Activated CD4-positive, alpha-beta T cell treated with anti-CD3 and anti-CD28 coated beads, Interleukin-2, amount 10 ng/mL, durations not matched to agents 7 days and 5 days (primary cell): ENCODE measurements at places on chromosomes 1 and 21.

GRCh38 chr1:54883349-54884102, 3.5 kb downstream of the DHCR24 start:
- DNase-seq = no peak

DNA sequence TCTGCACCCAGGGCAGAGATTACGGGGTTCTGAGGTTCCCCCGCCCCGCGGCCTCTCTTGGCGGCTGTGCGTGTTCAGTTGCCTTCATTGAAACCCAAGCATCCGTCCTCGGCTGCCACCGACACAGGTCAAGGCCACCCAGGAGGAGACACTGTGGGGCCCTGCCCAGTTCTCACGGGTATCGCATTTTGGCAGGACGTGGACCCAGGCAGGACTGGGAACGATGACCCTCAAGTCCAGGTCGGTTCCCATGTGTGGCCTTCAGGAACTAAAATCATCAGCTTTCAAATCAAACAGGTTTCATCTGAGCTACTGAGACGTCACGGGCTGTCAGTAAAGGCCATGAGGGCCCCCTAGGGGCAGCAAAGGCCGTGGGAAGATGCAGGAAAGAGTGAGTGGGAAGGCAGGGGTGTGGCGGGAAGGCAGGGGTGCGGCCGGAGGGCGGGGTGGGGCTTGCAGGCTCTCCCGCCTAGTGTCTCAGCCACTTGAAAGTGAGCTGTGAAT, 7.0 kb upstream of the C1orf174 start:
- DNase-seq = no peak

- DNase-seq = no peak
Observed at GRCh38 chr1:153430561-153430960, 14.2 kb downstream of the S100A7A start.

DNA sequence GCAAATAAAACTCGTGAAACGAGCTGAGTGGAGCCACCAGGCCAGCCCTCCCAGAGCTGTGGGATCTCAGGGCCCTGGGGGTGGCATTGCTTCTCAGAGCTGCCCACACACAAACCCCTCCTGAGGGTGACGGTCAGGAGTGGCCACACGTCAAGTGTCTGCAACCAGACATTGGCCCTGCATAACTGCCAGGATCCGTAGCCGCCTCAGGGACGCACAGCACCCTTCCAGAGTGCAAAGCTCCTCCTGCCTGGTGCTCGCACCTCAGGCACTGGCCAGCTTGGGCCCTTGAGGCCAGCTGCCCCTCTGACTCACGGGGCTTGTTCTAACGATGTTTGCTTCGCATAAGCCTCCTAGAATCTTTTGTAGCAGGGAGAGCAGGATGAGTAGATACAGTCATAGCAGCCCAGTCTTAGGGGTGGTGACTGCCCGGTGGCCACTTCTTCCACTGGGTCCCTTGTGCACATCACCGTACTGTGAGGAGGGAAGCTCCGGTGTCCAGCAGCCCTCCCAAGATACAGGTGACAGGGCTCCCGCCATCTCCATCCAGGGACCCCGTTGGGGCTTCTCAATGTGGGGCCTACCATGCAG, 5.0 kb downstream of the WNT3A start:
- DNase-seq = no peak

DNA sequence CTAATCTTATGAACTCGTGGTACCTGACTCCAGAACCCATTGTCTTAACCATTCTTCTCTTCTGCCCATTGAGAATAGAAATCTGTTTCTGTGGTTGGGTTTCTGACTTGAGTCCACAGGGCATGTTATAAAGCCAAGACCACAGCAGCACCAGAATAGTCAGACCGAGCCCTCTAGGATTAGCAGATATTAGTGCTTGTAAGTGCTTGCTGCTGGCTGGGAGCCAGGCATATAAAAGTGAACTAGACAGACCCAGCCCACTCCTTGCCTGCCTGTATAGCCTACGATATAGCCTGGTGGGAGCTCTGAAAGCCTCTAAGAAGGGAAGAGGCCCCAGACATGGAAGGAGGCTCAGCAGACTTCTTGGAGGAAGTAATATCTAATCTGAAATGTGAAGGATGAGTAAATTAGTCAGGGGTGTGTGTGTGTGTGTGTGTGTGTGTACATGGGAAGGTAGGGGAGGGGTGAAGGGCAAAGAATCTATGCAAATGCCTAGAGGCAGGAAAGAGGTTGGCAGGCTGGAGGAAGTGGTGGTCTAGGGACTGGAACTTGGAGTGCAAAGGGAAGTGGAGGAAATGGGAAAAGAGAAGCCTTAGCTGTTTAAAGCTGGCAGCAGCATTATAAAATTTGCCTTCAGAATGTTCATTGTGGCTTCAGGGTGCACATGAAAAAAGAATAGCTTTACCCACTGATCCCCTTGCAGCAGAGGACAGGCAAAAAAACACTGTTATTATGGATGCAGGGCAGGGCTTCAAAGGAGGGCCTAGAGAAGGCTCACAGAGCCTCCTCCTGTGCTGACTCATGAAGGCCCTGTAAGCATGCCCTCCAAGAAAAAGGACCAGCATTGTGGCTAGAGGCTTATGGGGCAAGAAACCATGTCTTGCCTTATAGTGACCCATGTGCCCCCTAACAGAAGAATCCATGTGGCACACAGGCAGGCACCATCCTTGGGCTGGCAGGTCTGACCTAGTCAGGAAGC, 169.2 kb downstream of the LMX1A start:
- no peak for DNase-seq

DNA sequence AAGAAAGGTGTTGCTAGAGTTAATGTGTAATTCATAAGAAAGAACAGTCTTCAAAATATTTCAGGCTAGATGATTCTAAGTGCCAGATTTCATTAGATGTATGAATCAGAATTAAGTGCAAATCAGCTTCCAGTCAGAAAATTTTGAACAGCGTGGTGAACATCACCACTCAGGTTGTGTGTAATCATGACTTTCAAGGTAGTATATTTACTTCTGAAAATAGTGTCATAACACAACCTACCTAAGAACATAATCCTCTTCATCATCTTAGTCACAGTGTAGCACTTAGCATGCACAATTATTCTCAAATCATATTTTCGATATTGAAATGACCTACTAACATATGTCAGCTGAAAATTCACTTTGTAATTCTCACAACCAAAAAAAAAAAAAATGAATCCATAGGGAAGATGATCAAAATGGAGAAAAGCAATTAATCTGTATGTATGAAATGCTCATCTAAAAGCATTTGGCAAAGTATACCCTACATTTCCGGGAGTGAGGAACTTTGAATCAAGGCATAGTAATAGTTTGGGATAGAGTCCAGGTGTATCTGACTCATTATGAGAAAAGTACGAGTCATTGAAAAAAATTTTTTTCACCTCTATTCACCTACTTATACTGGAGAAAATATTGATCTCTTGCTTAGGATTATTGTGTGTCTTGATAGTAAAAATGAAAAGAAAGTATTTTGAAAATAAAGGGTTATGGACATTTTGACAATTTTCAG, 221.8 kb upstream of the CHRM3 start:
- DNase-seq = no peak

DNA sequence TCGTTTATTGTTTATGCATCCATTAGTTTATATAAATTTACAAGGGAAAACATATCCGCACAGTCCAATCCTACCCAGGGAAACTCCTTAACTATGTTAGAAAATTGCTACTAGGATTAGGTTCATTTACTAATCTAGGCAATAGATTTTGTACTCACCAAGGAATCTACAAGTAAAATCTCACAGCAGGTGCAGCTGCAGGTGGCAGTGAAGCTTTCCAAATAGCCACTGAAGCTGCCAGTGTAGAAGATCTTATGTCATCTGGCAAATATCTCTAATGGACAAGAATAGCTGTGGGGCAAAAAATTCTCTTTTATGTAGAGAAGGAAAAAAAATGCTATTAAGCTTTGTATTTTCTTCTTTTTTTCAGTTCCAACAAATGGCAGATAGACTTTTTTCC, 963.4 kb upstream of the ADGRL4 start:
- DNase-seq = no peak

DNA sequence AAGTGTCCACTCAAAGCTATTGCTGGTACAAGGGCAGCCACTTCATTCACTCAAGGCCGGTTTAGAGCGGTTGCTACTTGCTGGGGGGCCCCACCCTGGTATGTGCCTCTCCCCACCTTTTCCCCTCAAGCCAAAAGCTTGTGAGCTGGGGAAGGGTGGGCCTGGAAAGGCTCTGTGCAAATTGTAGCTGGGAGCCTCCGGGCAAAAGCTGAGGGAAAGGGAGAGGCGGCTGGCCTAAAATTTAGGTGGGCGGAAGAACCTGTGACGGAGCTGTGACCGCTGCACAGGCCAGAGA, 306 bp upstream of the SH3D21 start:
- no peak for DNase-seq
